ENCODE measurements at places on chromosomes 2 and 18.

DNA sequence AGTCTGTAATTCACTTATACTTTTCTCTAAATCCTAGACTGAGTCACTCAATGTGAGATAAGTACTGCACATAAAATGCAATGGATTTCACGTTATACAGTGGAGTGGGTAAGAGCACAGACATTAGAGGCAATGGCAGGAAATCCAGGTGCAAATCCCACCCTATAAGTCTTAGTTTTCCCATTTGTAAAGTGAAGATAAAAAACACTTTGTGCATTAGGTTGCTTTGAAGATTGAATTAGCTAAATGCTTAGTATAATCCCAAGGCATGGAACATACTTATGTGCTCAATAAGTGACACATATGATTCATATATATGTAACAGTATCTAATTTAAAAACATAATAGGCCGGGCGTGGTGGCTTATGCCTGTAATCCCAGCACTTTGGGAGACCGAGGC lies 10.5 kb downstream of the ACTG2 start:
- DNase-seq: no peak

GRCh38 chr2:223945755-223946154 lies 620 bp upstream of the WDFY1 start:
- no peak for DNase-seq

DNA sequence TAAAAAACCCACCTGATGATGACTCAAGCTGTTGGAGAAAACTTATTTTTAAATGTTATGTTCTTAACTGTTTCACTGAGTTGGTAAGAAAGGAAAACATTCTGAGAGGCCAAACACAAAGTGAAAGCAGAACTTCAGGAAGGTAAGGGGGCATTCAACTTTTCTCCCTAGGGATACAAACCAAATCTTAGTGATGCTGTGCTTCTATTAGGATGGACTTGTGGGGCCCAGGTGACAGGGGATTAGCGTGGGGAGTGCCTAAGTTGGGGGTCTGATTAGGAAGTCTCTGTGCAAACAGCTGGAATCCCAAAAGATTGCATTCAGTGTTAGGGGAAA lies 18.5 kb downstream of the PDCL3 start:
- DNase-seq: no peak

DNA sequence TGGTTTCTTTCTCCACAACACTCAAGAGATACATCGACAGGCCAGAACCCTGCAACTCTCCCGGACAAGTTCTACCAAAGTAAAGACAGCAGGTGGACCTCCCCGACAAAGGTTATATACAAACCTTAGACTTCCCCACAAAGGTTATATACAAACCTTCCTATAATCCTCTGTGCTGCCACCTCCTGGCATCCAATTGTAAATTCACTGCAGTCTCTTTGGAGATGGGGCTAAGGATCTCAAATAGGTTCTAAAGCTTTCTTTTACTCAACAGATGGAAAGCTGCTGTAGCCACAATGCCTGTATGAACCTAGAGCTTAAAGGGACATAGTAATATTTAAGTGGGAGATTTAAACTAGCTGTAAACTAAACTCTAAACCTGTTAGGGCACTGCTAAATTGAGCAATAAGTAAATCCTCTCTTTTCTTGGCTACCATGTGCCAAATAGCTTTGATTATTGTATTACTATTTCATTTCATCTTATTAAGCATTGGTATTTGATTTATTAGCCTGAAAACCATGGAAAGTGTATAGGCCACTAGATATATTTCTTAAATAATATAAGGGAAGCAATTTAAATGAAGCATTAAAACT lies 9.8 kb upstream of the MREG start:
- DNase-seq: no peak

- no peak for DNase-seq
These were observed 6.9 kb downstream of the SCN7A start for GRCh38 chr2:166487171-166487570.

DNA sequence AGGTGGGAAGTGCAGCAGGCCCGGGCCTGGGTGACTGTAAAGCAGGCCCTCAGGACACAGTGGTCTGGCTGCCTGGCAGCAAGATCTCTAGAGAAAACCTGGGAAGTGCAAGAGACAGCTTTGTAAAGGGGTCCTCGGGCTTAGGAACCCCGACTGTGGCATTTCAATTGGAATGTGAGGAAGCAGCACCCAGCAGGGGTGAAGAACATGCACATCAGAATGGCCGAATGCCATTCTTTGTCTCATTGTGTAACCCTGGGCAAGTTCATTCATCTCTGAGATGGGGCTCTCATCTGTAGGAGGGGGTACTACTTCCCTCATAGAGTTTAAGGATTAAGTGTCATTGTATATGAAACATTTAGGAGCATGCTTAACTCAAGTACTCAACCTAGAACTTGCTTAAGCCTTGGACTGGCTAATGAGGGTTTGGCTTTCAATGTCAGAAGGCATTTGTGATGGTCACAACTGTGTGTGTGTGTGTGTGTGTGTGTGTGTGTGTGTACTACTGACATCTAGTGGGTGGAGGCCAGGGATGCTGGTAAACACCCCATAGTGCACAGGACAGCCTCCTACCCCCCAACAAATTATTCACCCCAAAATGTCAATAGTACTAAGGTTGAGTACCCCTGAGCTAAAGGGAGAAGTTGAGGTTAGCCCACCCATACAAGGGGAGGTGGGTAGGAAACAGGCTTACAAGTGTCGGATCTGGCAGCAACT lies 29.3 kb downstream of the MEX3C start:
- no peak for DNase-seq

DNA sequence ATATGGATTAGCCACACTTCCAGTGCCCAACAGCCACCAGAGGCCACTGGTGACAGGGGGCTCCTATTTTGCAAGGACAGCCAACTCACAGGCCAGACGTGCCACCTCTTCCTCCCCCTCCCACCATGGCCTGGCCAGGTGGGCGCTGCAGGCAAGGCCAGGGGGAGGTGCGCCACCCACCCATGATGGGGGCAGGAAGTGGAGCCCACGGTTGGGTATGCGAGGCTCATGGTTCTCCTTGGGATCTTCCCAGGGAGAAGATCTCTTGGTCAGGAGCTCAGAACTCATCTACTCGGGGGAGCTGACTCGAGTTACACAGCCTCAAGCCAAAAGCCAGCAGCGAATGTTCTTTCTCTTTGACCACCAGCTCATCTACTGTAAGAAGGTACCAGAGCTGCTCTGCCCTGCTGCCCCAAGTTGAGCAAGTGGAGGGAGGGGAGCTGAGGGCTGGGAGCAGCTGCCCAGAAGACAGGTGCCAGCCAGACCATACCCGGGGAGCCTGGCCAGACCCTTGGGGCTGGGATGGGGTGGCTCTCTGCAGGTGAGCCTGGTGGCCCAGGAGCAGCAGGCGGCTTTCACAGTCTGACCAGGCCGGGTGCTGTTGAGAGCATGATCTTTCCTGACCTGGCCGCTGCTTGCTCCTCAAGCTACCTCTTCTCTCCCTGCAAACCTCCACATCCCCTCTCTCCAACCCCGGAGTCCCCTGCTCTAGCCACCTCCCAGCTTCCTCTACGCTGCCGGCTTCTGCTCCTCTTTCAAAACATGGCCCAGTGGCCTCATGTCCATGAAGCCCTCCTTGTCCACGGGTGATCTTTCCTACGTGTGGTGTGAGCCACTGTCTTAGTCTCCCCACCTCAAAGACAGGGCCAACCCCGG lies 49.8 kb downstream of the FAM168B start:
- DNase-seq: no peak

DNA sequence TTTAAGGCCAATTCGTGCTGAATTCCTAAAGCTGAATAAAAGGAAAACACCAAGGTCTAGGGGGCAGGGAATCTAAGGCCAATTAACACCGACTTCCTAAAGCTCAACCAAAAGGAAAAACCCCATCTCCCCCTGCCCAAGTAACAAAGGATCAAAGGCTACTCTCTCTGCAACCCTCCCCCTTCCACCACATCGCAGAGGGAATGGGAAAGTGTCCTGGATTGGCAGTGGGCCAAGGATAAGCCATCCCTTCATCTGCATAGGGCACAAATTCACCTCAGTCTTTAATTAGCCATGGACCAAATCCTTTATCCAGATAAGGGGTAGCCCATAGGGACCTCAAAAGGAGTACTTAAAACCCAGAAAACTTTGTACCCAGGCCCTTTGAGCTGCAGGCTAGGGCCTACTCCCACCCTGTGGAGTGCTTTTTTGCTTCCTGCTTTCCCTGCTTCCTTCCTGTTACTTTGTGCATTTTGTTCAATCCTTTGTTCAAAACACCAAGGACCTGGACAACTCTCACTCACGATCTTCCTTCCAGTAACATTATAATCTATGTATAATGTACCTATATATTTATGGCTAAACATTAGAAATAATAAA lies 2119.8 kb upstream of the CELF4 start:
- no peak for DNase-seq

- no peak for DNase-seq
These were observed 131.2 kb upstream of the TTC39C start for GRCh38 chr18:23883277-23883790.

DNA sequence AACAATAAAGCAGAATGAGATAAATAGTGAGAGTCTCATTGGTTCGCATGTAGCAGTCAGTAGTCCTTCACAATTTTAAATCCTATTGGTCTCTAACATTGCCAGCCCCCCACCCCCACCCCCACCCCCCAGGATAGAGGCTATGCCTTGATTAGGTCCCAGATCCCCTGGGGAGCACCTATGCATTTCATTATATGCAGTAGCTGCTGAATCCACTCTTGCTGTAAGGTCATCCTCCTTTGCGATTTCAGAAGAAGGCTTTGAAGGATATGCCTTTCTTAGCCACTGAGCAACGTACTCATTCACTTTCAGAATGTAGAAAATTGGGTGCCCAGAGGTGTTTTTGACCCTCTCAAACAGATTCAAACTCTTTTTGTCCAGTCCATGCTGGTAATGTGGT lies 382.8 kb upstream of the GALNT5 start:
- DNase-seq: no peak

DNA sequence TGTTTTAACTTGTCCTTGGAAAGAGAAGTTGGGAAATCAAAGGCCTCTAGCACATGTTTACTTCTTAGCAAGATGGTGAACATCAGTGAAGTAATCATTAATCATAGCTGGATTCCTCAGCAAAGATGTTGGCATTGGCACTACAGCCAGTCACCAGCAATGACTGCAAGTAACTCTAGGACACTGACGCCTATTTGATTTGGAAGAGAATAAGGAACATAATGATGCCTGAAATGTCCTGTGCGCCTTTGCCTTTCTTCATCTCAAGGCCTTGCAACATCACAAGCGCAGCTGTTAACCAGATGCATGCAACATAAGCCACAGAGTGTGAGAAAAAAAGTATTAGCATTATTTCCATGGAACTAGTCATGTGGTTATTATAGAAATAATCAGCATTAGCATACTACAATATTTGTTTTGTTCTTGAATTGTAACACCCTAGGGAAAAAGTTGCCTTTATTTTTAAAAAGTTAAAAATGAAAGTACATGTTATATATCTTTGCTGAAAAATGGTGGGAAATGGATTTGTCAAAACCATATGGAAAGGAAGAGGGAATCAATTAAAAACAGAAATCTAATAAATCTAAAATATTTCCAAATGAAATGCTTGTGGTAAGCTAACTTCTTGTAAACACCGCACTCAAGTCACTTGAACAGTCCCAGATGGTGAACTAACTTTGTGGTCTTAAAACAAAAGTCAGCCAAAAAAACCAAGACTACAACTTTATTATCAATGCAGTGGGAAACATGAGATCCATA lies 55.6 kb downstream of the THADA start:
- DNase-seq: no peak

DNA sequence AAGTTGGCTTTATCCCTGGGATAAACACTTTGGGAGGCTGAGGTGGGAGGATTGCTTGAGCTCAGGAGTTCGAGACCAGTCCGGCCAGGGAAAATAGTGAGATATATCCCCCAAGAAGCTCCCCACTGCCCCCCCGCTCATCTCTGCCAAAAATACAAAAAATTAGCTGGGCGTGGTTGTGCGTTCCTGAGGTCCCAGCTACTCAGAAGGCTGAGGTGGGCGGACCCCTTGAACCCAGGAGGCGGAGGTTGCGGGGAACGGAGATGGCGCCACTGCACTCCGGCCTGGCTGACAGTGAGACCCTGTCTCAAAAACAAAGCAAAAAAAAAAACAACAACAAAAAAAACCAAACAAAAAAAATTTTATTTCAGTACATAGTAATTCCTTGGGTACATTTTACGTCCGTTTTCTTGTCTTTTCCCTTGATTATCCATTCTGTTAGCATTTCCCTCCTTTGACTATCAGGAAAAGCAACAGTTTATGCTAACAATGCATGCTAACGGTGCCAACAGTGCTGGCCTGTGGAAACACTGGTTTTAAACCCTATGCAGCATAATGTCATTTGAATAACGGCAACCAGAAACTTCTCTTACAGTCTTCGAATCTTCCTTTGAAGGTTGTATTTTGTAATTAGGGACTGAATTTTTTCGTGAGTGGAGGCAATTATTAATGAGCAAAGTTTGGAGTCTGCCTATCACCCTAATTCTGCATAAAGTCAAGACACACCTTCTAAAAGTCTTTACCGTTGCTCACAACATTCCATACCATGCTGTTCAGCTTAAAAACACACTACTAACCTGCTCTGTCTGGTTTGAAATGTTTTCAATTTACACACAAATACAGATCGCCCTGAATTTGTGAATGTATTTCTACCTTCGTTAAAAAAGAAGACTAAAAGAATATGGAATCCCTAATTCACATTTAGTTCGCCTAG lies 721 bp upstream of the MIB1 start:
- DNase-seq: no peak

DNA sequence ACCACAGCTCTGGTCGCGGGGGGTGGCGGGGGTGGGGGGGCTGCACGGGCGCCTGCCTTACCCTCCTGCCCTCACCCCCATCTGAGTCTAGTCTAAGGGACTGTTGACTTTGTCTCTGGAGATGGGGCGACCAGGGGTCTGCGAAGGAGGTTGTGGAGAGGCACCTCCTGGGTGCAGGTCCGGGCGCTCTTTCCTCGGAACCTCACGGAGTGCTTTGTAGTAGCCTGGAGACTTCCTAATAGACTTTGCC lies 141.3 kb downstream of the MEIS1 start:
- DNase-seq: no peak

DNA sequence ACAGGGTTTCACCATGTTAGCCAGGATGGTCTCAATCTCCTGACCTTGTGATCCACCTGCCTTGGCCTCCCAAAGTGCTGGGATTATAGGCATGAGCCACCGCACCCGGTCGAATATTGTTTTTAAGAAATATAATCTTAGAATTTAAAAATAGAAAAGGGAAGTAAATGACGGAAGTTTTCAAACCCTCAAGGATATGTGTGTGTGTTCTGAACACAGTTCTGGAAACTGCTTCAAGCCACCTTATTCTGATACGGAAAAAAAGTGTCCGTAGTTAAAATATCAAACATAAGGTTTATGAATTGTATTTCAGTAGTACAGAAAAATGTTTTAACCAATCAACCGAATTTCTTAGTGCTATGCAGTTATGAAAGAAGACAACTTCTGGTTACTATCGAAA lies 115.9 kb downstream of the UPP2 start:
- no peak for DNase-seq

- no peak for DNase-seq
These were observed 57.7 kb downstream of the CD28 start for GRCh38 chr2:203763938-203764664.

GRCh38 chr2:5673145-5674025 lies 18.8 kb upstream of the SOX11 start:
- no peak for DNase-seq

DNA sequence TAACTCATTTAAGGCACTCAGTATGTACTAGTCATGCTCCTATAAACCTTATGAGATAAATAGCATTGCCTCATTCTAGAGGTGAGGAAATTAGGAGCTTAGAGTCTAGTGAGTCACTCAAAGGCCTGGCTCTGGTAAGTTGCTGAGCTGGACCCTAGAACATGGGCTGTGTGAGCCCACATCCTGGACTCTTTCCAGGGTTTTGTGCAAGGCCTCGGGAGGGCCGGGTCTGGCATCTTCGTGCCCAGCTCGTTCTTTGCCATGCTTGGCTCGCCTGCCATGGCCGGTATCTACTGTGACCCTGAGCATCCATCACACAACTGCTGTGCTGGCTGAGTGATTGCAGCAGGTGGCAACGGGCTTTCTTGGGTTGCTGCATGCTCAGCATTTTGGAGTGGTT lies 168.0 kb downstream of the LPIN1 start:
- DNase-seq: no peak

Data from dorsolateral prefrontal cortex (tissue), 122 donors.